ENCODE measurements at places on chromosomes 5 and 9. TPM values are rescaled to one million over a fixed set of nuclear protein-coding genes. Genes with fewer than 3 reads are reported as not detected.

DNA sequence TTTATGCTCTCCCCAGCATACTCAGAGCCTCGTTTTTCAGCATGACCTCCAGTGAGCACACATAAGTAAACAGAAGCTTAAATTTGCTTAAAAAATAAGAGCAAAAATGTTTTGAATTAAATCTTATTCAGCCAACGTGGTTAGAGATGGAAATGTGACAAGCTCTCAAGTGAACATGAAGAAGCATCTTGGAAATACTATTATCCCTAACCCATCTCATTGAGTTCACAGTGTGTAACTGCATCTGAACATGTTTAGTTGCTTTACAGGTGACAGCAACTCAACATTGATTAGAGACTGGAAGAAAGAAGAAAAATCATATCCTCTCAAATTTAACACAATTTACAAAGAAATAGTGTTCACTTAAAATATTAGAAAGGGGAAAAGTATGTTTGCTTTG, 1785.1 kb downstream of the MAT2B start:
- no peak for DNase-seq

- DNase-seq = peak; percentile 44
Observed at GRCh38 chr9:69121155-69122081, 52.7 kb upstream of the TJP2 start.

TRIP13 gene
- 35.4 TPM for polyA plus RNA-seq

DNA sequence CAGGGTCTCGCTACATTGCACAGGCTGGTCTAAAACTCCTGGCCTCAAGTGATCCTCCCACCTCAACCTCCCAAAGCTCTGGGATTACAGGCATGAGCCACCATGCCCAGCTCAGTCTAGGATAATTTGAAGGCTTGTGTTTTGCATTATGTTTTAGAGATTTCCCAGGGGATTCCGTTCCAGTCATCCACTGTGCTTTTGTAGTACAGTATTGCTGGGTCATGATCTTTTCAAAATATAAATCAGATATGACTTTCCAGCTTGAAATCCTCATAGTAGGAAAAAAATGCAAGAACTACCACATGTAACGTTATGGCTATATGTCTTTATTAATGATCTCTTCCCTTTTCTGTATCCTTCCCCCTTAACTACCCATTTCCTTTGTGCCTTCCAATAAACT, 338.1 kb downstream of the PRELID2 start:
- DNase-seq = no peak

SLC26A2 gene
- 12.8 TPM for polyA plus RNA-seq

DNA sequence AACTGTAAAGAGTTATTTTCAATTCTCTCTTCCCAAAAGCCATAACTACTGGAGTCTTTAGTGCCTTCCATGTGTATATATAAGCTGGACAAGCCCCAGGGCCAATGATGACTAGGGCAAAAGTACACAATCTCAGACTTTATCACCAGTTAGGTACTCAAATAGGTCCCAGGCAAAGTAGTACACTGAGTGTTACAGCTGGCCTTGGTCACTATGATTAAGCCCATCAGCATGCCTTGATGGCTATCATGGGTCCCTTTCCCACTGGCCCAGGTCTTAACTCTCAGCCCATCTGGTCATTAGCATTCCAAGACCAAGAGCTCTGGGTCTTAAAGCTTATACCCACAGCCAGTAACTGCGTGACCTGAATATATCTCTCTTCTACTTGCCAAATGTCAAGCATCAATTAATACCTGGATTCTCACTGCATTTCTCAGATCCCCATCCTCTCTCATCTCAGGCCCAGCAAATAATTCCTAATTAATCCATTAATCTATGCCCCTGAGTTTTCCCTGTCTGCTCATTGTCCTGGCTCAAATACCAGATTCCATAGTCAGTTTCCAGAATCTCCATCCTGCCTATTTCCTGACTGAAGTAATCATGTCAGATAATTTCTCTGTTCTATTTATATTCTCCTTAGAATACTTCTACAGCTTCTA, 62.3 kb downstream of the NR6A1 start:
- DNase-seq = peak; percentile 20

TJP2 gene
- polyA plus RNA-seq = 48.8 TPM

DNA sequence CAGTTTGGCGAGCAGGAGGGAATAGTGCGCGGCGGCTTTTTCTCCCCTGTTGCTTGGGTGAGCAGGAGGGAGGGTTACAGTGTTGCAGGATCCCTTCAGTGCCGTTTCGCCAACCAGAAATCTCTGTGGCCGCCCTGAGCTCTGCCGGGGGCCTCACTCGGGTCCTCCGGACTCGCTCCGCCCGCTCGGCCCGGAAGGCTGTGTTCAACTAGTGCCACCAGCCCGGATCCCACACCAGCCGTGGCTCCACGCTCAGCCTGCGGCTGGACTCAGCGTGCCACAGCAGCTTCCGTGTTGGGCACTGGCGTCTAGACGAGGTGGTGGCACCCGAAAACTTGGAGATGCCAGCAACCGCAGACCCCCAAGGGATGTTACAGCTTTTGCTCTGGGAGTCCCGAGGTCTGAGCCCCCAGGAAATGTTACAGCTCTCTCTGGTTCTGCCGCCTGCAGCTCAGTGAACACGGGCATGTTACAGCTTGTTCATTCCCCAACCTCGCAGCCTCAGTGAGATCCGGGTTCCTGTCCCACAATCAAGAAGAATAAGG, 16.0 kb upstream of the OR13C9 start:
- DNase-seq = no peak

DNA sequence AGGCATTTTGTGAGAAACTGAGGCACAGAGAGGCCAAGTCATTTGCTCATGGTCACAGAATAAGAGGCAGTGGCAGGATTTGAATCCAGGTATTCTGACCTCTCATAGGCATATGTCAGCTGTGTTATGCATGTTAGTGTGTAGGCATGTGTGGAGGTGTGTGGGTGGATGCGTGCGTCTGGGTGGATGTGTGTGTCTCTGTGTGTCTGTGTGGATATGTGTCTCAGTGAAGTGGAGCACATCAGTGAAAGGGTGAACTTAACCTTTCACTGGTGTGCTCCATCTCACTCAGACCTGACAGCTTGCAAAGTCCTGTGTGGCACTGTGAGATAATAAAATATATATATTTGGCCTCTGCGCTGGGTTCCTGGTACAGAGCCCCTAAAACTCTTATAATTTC, 32.0 kb upstream of the SMU1 start:
- no peak for DNase-seq
